ENCODE measurements at places on chromosomes 7 and 10.

- DNase-seq: no peak
Observed at GRCh38 chr10:75803816-75804552, 372.6 kb downstream of the LRMDA start.

- DNase-seq: no peak
Observed at GRCh38 chr10:18439601-18440000, 211.8 kb downstream of the NSUN6 start.

- no peak for DNase-seq
Observed at GRCh38 chr7:94261067-94261466, 133.6 kb upstream of the COL1A2 start.

DNA sequence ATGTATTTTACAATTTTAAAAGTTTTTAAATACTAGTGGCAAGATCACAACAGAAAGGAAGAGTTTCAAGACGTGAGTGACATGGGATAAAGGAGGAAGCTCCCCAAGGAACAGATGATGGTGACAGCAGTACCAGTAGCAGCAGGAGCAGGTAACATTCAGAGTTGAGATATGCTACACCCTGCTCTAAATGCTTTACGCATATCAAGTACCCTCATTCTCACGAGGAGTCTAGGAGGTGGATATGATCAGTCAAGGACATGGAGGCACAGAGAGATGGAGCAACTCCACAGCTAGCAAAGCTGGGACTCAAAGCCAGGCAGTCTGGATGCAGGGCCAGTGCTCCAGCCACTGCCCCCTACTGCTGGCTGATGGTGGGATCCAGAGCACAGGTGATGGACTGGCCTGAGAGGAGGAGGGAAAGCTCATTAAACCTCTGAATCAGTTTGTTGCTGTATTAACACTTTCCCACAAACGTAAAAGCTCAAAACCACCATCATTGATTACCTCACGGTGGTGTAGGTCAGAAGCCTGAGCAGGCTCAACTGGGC lies 17.5 kb downstream of the RP9 start:
- no peak for DNase-seq

DNA sequence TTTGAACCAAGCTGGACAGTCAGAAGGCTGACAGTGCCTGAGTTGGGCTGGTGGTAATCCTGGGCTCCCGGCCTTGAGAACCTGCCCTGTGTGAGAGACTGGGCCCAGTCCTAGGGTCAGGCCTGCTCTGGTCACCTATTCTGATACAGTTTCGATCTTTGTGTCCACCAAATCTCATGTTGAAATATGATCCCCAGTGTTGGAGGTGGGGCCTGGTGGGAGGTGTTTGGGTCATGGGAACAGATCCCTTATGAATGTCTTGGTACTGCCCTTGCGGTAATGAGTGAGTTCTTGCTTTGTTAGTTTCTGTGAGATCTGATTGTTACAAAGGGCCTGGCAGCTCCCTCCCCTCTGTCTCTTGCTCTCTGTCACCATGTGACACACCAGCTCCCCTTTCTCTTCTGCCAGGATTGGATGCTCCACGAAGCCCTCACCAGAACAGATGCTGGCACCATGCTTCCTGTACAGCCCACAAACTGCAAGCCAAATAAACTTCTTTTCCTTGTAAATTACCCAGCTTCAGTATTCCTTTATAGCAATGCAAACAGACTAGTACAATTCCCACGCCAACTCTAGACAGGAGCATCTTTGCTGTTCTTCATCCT lies 111.8 kb upstream of the ZNF438 start:
- DNase-seq: no peak

DNA sequence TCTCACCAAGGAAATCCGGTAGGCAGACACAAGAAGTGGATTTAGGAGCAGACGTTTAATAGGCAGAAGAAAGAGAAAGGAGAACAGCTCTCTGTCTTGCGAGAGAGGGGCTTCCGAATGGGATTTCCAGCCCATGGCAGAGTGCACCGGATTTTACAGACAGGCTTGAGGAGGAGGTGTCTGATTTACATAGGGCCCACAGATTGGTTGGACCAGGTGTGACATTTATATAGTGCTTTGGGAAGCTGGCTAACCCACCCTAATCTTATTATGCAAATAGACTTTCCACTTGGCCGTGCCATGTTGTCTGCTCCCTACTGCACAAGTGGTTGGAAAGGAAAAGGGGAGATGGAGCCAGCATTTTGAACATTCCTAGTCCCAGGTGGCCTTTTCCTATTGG lies 57.8 kb downstream of the ANKMY2 start:
- no peak for DNase-seq

- DNase-seq: no peak
Observed at GRCh38 chr7:88842201-88842600, 46.7 kb upstream of the TEX47 start.

GRCh38 chr7:469563-469961 lies 50.1 kb downstream of the PDGFA start:
- DNase-seq: no peak

DNA sequence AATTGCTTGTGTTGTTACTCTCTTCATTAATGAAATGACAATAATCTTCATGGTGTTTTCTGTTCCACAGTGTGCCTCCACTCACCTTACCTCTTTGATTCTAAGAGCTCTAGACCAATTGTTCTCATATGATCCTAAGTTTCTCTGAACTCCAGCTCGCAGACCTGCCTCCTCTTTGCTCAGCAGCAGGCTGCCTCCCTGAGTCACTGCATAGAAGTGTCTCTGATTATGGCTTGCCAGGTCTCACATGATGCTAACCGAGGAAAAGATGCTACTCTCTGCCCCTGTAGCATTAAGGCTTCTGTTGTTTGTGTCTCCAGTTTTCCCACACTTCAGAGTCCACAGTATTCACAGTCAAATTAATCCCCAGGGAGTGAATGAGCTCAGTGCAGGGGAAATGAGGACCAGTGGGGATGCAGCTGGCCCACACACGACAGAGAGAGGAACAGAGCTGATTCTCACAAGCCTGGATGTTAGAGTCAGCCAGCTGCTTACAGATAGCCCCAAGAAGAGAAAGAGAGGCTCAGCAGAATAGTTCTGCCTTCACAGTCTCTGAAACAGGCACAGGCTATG lies 145.9 kb upstream of the EGR2 start:
- no peak for DNase-seq

DNA sequence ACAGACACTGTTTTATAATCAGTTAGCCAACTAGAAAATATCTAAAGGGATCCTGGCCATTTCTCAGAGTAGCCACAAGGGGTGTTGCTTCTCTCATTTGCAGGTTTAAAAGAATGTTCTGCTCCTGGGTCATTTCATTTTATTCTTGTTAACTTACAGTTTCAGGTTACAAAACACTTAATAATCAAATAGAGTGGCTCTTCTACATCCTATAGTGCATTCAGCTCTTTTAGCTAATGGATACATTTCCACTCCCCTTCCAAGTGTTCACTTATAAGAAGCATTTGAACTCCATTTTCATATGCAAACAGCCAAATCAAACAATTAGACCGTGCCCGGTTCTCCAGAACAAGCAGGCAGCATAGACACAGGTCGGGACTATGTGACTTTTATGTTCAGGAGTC lies 117.5 kb downstream of the TRIL start:
- no peak for DNase-seq

DNA sequence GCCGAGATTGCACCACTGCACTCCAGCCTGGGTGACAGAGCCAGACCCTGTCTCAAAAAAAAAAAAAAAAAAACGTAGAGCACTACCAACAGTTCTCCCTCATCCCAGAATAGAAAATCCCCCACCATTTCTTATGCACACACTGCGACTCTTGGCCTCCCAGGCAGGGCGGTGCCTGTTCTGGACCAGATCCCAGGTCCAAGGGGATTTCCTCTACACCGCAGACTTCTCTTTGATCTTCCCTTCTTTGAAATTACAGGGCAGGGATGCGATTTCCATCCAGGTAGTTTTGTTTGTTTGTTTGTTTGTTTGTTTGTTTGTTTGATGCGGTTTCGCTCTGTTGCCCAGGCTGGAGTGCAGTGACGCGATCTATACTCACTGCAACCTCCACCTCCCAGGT lies 91.8 kb downstream of the SEPTIN14 start:
- DNase-seq: no peak

- DNase-seq: no peak
Observed at GRCh38 chr10:112744181-112745096, 205.6 kb upstream of the TCF7L2 start.

DNA sequence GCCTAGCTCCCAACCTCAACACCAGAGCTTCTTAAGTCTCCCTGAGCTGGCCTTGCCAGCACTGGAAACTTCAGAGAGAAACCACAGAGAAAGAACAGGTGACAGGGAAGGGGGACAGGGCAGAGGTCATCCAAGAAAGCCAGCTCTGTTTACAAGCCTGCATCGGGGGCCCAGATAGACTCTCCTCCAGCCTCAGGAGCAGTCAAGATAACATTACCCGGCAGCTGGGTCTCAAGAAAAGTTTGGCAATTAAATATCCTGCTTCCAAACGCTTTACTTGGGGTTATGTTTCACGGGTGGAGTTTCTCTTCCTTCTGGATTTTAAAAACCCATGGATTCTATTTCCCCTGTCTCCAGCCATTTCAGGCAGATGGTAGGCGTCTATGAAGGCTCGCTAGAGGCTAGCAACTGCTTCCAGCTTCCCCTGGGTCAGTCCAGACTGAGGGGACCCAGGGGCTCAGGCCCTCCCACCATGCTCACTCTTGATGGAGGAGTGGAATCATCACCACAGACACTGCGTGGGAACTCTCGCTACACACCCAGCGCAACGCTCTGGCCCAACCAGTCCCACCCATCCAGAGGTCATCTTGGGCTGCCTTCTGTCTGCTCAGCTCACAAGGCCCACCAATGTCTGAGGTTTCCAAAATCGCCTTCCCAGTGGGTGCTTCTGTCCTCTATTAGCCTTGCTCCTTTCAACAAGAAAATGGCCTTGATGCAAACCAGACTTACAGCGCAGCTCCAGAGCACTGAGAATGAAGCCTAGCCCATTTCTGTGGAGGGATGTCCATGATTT lies 48.8 kb downstream of the SH3PXD2A start:
- no peak for DNase-seq

DNA sequence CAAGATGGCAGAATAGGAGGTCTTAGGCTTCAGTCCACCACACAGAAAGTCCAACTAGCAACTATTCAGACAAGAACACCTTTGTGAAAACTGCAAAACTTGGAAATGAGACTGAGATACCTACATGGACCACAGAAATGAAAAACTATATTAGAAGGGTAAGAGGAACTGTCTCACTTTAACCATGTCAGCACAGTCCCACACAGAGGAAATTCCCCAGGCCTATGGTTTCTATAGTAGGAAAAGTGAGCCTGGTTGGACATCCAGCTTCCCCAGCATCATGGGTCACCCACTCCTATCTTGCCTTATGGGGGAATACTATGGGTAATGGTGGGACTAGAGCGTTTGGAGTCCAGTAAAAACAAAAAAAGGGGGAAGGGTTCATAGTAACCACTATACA lies 38.8 kb upstream of the CDK6 start:
- DNase-seq: no peak

DNA sequence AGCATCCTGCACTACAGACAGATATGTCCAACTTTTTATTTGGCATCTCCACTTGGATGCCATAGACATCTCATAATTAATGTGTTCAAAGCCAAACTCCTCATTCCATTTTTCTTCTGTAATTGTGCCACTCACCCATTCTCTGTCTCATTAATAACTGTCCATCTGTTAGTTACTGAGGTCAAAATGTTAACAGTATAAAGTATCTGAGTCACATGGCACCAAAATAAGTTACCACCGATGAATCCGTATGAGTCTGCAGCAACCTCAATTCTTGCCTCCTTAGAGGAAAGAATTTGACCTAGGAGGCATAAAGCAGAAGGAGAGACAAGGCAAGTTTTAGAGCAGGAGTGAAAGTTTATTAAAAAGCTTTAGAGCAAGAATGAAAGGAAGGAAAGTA lies 16.5 kb upstream of the NT5C3A start:
- no peak for DNase-seq

GRCh38 chr7:16345979-16346958 lies 75.1 kb downstream of the CRPPA start:
- no peak for DNase-seq

- no peak for DNase-seq
Observed at GRCh38 chr7:82173400-82174021, 270.1 kb downstream of the CACNA2D1 start.

DNA sequence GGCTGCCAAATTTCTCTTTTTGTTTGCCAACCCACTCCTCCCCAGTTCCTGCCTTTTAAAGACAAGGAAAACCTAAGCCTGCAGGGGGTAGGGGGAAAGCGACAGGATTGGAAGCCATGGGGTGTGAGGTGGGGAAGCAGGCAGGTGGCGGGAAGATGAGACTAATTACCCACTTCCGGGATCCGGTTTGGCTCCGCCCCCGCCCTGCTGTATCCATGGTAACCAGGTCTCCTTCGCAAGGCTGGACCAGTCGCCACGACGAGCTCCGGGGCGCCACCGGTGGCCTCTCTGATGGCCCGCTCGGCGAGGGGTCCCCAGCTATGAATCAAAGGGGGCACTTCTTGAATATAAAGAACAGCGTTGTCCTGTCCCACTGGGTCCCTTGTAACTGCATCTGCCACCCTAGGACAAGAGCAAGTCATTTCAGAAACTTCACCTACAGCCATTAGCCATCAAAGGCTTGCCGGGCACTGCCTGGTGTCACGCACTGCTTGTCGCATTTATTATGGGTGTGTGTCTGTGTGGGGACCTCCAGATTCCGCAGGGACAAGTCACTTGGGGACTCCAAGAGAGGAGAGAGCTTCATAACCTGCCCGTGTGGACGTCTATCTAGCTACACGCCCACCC lies 55.4 kb upstream of the LMTK2 start:
- peak; percentile 58 for DNase-seq

DNA sequence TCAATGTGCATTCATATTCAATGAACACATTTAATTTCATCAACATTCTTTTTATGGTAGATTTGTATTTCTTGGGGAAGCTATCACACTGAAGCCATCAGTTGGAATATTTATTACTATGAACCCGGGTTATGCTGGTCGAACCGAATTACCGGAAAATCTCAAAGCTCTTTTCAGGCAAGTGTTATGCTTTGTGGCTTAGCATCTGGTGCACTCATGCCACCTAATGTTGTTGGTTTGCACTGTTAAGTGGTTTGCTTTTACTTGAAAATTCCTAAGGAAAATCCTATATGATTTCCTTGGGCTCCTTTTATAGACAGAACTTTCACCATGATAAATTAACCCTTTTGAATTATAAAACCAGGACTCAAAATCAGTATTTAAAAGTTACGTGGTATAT lies 147.9 kb downstream of the DNAH11 start:
- no peak for DNase-seq

DNA sequence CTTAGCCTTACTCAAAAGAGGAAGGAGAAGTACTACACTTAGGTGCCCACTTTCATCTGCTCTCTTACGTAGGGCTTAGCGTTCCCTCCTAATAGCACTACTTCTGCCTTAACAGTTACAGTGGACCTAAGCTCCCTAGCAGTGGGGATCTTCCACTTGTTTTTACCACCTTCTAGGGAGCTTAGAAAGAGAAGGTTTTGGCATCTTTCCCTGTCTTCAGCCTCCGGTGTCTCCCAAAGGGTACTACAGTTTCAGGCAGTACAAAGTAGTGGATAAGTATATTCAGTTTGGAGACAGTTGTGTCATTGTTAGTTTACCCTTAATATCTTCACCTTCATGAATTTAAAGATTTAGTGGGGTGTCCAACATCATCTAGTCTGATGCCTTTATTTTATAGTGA lies 14.6 kb downstream of the CHRM2 start:
- DNase-seq: no peak

GRCh38 chr10:14838582-14839304 lies 637 bp downstream of the HSPA14 start:
- DNase-seq: peak; percentile 11
